Stimulated activated CD8-positive, alpha-beta memory T cell treated with anti-CD3 and anti-CD28 coated beads, Interleukin-2, amount 100 ng/mL, for 1 hour (primary cell): ENCODE measurements at places on chromosomes 2 and 18.

- DNase-seq: no peak
Observed at GRCh38 chr18:61334951-61335683, 1.9 kb downstream of the CDH20 start.

GRCh38 chr18:76923485-76924085 is 101.2 kb downstream of the ZNF236 start:
- DNase-seq: no peak

DNA sequence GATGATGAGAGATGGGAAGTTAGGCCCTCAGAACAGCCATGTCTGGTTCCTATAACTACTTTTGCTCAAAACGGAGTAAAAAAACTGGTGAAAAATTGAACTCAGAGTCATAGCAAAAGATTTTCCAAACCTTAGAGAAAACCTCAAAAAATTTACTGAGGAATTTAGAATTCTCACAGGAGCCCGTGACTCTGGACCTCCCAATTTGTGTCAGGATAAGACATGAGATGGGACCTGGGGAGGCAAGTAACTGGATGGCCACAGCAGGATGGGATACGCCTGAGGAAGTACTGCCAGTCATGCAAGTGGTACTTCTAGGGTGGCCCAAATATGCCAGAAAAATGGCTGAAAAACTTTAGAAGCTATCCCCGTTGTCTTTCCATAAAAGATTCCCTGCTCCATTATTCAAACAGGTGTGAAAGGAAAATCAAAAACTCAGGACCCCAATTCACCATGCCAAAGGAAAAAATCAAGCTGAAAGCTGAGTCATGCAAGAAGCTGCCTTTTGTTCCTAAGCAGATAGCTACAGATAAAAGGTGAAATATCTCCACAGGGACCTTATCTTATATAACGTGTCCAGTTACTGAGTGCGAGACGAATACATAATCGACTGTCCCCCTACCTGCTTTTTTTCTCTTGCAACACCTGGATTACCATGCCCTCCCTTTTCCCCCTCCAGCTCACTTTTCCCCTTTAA is 34.1 kb upstream of the LIPG start:
- DNase-seq: no peak

GRCh38 chr2:82837588-82838304 is 1621.3 kb downstream of the SUCLG1 start:
- no peak for DNase-seq

DNA sequence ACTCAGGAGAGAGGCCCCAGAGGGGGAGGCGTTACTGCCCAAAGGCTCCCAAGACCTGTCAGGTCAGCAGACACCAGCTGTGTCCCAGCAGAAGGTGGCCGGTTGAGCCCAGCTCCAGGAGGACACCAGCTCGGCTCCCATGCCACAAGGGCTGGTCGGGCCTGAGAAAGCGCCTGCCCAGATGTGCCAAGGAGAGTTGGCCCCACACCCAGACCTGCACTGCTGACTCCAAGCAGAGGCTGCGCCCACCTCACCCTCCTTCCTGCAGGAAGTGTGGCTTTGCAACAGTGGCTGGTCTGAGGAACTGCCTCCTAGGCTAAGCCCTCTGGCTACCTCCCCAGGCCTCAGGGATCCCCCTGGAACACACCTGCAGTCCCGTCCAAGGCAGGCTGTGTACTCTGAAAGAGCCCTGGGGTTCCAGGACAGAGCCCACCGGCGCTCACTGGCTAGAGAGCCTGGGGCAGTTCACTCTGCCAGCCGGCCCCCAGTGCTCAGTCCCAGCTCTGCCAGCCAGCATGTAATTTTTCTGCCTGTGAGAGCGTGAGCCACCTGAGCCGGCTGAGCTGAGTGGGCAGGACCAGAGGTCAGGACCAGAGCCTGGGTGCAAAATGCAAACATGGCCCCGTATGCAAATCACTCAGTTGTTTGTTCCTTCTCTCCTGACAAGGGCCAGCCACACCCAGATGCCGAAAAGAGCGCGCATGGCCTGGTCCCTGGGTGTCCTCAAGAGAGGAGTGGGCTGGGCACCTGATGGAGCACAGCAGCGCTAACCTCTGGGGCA is 36.9 kb upstream of the PTMA start:
- no peak for DNase-seq

GRCh38 chr2:83951378-83951947 is 507.6 kb downstream of the SUCLG1 start:
- DNase-seq: no peak

GRCh38 chr2:28997237-28997846 is 16.2 kb downstream of the TOGARAM2 start:
- DNase-seq: no peak

DNA sequence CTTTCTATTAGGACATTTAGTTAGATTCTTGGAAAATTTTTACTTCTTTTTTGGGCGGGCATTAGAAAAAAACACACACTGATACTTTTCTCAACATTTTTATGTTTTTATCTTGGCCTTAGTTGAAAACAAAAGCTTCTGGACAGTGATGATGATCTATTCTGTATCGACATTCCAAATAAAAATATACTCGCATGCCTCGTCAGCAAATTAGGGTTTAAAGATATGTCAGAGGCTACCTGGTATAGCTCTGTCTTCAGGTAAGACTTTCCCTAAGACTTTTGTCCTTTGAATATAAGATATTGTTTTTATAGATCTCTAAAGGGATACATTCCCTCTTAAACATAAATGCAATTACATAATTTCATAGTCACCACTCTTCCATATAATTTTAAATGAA is 816.8 kb downstream of the LRP1B start:
- no peak for DNase-seq

- DNase-seq: no peak
Observed at GRCh38 chr2:150859162-150859561, 371.7 kb upstream of the RND3 start.

DNA sequence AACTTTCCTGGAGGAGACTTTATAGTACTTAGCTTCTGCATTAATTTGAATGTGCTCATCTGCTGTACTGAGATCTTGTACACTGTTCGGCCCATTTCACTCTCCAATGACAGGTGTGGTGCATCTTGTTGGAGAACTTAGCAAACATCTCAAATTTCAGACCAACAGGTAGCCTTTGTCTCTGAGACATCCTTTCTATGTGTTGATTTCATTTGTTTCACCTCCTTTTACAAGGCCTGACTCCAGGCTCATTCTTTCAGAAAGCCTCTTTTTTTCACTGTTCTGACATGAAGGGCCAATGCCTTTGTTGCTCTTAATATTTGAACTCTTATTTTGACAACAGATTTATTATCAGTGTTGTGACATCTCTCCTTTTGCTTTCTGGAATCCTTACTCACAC is 271.8 kb upstream of the FANCL start:
- DNase-seq: no peak

- DNase-seq: no peak
Observed at GRCh38 chr2:98706591-98706990, 24.3 kb downstream of the MGAT4A start.

GRCh38 chr2:163919717-163920116 is 183.9 kb upstream of the FIGN start:
- DNase-seq: no peak

DNA sequence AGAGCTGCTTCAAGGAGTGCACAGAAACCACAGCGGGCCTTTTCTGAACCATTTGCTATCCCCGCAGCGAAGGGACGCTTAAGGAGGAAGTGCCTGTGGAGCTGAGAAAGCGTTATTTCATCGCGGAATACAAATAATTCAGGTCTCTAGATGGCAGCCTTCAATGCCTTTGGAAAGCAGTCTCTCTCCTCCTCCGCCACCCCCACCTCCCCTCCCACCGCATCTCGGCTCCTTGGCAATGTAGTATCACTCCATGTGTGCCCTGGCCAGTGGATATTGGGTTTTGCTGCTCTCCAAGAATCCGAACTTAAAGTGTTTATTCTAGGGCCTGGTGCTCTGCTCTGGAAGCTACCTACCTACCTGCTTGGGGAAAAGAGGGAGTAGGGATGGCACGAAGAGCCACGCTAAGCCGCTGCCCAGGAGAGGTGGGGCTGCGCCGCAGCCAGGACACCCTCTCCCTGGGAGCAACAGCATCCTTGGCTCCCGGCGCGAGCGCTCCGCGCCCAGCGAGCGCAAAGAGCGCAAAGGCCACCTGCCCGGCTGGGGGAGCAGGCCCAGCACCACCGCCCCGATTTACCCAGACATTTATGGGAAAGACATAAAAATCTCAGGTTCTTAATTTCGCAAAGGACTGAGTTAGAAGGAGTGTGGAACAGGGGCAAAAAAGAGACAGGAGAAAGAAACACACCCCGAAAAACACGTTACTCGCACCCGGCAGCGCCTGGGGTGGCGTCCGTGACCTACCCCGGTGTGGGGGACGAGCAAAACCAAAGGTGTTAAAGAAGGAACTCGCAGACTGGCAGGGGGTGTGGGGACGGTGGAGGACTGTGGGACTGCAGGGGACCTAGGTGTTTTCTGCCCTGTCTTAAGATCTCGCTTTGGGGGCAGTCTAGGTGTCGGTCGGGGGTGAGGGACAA is 1.0 kb downstream of the SPHKAP start:
- no peak for DNase-seq

DNA sequence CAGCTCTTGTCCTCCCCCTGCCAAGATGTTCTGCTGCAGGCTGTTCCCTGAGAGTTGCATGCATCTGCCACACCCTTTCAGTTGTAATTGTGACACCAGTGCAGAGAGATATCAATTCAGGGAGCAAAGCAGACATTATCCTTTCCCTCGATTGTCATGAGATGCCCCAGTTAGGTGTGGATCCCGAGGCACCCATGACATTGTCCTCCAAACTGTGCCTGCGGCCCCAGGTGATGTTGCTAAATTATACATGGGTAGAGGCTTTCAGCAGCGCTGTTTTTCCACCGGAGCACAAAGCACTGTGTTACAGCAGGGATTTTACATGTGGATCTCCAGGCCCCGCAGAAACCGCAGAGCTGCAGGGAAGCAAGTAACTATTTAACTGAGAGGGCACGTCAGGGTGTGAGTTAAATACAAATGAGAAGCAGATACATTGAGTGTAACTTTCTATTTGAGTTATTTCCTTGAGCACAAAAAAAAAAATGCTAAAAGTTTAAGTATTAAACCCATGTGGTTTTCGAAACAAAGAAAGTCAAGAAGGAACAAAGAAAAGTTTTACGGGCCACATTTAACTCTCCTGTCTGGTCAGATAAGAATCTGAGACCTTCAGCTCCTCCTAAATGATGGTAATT is 90.3 kb upstream of the BCL2L11 start:
- no peak for DNase-seq

DNA sequence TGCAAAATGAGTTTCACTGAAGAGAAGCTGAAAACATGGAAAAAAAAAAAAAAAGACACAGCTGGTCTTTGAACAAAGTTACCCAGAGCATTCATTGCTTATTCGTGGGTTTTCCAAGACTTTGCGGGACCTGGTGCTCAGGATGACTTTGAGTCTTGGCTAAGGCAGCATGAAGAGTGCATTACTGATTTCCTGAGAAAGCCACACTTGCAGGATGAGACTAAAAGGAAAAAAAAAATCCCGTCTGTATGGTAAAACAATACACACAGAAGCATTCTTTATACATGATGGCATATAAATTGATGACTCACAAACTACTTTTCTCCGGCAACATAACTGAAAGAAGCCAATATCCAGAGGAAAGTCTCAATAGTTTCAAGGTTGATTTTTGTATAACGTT is 195.4 kb downstream of the SPP2 start:
- no peak for DNase-seq

GRCh38 chr2:46684661-46685060 is 205.3 kb downstream of the TMEM247 start:
- no peak for DNase-seq

DNA sequence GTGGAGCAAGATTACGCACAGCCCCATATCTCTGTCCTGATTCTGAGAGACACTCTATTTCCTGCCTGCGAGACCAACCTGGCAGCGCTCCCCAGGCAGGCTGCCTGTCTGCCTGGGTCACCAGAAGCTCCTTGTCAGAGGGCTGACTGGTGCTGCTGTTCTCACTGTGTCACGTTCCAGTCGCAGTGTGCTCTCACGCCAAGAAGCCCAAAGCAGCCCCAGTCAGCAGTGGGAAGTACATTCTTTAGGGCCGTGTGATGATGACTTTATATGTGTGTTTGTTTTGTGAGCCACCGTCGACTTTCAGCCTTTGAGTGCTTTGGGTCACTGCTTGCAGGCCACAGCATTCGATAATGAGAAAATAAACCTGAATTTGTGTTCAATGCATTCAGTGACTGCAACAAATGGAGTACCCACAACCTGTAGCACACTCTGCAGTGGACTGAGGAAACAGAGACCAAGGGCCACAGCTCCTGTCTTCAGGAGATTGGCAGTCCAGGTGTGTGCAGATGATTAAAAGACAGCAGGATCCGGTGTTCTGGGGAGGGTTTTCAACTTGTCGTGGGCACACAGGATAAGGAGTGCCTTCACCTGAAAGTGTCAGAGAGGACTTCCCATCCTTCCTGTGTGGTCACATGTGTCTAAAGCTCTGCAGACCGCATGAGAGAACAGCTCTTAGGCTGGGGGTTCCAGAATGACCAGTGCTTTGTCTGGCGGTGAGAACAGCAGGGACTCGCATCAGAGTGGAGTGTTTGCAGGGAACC is 4.8 kb downstream of the TNFRSF11A start:
- no peak for DNase-seq

DNA sequence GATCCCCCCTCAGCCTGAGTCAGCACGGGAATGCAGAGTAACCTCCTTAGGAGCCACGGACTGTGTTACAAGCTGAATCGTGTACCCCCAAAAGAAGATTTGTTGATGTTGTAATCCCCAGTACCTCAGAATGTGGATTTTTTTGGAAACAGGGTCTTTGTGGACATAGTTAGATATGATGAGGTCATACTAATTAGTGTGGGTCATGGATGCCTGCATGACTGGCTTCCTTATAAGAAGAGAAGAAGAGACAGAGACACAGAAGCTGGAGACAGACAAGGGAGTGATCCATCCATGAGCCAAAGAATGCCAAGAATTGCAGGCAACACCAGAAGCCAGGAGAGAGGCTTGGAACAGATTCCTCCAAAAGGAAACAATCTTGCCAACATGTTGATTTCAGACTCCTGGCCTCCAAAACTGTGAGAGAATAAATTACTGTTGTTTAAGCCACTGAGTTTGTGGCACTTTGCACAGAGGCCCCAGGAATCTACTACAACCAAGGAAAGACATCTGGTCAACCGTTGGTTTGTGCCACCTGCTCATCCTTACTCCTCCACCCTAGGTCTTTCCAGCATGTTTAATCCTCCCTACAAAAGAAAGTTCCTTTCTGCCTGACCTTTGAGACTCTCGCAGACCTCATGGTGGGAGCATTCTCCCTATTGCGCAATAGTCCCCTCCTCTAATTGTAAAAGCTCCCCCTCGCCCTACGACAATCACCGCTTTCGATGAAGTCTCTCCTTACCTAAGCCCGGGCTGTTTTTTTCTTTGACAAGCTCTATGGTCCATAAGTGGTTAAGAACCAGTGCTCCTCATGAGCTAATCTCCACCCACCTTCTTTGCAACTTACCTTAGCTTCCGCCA is 91.6 kb downstream of the DNER start:
- no peak for DNase-seq

GRCh38 chr2:206379886-206380285 is 63.4 kb upstream of the ADAM23 start:
- no peak for DNase-seq

DNA sequence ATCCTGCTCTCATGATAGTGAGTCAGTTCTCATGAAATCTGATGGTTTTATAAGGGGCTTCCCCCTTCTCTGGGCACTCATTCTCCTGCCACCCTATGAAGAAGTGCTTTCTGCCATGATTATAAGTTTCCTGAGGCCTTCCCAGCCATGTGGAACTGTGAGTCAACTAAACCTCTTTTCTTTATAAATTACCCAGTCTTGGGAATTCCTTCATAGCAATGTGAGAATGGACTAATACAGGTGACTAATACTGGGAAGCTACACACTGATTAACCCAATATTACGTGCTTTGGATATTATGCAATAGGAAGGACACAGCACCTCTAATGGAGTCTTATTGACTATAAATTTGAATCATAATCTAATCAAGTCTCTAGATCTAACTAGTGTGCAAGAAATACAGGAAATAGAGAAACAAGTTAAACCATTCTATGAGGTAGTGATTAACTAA is 107.2 kb upstream of the ETAA1 start:
- DNase-seq: no peak
